ENCODE measurements at places on chromosomes 6 and 20. TPM values are rescaled to one million over a fixed set of nuclear protein-coding genes. Genes with fewer than 3 reads are reported as not detected.

TSBP1 gene
- not detected for total RNA-seq

- no peak for DNase-seq
Measured at GRCh38 chr20:19231359-19232035, 19.1 kb downstream of the SLC24A3 start.

DNA sequence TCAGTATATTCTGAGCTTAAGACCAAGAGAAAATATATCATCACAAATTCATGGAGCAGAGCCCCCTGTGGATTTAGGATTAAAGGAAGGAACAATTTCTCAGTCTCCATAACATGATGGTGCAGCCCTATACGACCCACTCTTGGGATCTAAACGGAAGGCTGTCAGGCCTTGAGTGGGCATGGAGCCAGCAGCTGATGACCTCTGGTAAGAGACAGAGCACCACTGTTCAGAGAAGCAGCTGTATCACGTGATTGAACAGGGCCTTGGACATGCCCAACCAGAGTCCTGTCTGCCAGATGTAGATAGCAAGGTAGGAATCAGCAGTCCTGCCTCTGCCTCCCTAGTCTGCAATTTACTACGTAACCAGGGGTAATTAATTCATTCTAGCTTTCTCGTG, 259.4 kb upstream of the POU3F2 start:
- DNase-seq, result no peak

DNA sequence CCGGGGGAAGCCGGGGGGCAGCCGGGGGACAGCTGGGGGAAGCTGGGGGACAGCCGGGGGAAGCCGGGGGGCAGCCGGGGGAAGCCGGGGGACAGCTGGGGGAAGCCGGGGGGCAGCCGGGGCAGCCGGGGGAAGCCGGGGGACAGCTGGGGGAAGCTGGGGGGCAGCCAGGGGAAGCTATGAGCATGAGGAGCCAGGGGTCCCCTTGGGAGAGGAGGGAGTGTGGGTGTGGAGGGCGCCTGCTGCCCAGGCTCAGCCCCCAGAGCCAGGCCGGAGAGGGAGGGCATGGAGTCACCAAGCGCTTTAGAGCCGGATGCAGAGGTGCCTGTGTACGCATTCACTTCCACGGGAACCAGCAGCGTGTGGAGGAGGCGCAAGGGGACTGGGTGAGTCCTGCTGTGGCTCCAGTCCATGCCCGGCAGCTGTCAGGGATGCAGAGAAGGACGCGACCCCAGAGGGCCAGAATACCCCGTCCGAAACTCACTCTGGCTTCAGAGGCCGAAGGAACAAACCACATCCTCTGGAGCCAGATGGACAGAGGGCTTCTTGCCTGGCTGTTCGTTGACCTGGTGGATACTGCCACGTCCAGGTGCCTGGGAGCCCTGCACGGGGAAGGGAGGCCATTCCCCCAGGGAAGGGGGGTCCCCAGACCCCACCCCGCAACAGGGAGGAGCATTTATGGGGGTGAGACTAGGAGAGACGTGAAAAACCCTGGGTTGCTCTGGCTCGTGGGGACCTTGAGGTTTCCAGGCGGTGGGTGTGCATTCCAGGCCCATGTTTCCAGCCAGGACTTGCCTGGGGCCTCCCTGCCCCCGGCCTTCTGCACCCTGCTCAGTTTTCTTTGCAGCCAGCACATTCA, 26.5 kb upstream of the DACT2 start:
- DNase-seq, result peak; percentile 77

GRCh38 chr6:25544833-25545232, 107.2 kb upstream of the SCGN start:
- DNase-seq, result no peak

DNA sequence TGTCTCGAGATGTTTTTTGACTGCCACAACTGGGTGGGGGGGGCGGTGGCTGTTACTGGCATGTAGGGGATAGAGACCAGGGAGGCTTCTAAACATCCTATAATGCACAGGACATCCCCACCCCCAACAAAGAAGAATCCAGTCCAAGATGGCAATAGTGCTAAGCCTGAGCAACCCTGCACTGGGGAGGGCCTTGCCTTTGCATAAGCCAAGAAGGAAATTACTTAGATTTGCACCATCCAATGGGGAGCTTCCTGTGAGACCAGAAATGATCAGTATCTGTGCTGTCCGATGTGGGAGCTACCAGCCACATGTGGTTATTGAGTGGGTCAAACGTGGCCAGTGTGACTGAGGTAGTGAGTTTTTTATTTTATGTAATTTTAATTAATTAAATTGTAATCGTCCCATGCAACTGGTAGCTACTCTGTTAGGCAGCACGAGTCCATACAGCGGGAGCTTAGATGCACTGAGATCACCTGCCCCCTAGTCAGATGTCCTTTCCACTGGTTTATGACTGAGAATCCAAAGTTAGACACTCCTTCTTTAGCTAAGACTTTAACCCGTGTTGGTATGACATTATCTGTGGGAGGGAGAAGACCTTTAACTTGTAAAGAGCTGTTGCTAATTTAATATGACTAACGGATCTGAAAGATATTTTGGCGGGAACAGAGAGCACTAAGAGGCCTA, 97.4 kb upstream of the NEDD9 start:
- no peak for DNase-seq

DNA sequence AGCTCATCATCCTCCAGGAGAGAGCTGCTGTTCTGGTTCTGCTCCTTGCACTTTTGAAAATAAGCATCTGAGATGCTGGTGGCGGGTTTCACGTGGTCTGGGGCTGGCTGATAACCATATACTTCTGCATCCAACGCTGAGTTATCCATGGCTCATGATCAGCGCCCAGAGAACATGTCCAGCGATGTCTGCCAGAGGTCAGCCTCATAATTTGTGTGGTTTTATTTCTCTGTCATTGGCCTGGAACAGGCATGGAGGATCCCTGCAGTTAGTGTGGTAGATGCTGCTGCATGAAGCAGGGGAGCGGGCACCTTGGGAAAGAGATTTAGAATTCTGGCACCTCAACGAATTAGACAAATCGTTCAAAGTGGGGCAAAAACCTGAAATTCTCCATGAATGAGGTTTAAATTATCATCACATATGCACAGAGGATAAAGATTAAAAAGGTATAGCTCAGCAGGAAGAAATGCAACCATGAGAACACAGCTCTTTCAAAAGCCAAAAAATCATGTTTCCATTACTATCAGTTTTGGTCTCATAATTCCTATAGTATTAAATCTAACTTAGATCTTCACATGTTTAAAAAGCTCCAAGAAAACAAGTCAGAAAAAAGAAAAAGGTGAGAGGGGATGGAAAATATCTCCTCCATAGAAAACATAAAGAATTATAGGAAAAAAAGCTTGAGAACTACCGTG, 157.2 kb downstream of the SOD2 start:
- DNase-seq, result no peak

- DNase-seq, result no peak
Measured at GRCh38 chr6:150676344-150676743, 76.7 kb downstream of the PLEKHG1 start.
